ENCODE measurements at places on chromosomes 16 and 17.

DNA sequence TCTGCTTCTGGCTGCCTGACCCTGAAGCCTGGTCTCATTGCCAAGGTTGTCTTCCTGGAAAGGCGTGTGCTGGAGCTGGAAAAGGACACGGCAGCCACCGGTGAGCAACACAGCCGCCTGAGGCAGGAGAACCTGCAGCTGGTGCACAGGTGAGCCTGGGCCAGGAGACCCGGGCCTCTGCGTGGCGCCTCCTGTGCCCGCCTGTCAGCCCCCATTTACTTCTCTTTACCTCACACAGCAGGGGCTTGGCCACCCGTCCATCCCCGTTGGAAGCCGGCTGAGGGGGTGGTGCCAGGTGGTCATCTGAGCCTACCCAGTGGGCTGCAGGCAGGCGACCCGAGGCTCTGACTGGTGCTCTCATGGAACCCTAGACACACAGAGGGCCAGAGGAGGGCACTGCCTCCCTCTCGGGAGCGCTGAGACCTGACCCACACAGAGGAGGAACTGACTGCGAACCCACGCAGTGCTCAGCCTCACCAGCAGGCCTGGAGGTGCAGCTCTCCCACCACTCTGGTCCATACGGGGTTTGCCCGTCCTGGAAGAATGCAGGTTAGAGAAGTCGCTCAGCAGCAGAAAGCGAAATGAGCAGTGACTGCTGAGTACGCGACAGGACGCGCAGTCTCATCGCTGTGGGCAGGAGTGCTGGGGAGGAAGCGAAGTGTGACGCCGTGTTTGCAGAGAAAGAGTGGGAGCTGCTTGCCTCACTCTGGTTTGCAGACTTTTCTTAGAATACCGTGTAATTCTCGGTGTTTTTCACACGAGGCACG is 21.9 kb upstream of the CAPN15 start:
- DNase-seq = no peak

DNA sequence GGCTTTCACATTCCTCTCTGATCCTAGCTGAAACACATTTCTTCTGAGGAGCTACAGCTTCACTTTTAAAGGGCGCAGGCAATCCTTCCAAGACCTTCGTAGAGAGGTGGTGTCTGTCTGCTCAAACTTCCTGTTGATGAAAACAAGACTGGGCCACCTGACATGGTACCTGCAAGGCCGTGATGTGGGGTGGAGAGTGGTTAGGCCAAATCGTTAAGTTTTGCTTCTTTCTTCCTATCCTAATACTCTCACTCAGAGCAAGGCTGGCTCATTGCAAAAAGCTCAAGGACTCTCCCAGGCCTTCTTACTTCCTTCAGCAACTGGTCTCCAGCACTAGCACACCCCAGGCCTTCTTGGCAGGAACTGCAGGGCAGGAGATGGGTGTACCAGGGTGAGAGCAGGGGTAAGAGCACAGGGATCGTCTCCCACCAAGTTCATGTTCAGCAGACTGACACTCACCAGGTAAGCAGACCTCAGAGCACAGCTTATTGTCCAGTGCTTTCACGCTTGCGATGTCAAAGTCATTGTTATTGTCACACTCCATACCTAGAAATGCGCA is 10.9 kb upstream of the FOXJ1 start:
- DNase-seq = no peak

DNA sequence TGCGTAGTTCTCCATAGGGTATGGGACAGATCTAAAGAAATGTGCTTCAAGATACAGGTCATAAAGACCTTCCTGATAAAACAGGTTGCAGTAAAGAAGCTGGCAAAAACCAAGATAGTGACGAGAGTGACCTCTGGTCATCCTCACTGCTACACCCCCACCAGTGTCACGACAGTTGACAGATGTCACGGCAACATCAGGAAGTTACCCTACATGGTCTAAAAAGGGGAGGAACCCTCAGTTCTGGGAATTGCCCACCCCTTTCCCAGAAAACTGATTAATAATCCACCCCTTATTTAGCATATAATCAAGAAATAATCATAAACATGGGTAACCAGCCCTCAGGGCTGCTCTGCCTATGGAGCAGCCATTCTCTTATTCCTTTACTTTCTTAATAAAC is 46.3 kb downstream of the CLEC19A start:
- DNase-seq = no peak

GRCh38 chr16:51845586-51846305 is 694.7 kb upstream of the SALL1 start:
- DNase-seq = no peak

- no peak for DNase-seq
Observed at GRCh38 chr17:37147301-37147812, 198.6 kb downstream of the AATF start.

DNA sequence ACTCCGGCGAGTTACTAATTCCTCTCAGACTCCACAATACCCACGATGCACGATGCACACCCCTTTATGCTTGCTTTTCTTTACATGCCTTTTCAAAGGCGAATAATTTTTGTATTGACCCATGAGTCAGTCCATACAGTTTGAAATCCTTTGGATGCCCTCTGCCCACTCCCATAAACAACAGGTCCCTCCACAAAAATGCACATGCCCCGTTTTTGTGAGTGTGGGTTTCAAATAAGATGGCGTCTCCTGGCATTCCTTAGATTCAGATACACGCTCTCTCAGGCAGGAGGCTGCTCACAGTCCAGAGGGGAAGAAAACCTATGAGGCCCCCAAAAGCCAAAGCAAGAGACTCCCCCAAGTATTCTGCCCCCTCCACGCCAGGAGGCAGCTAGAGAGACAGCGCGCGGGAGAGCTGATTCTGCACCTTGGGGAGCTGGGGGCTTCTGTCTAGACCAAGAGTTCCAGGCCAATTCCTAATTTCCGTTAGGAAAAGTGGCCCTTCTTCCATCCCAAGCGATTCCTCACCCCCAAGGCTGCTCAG is 19.6 kb upstream of the HOXB9 start:
- no peak for DNase-seq

GRCh38 chr16:3580686-3581085 is 3.5 kb upstream of the NLRC3 start:
- DNase-seq = no peak

DNA sequence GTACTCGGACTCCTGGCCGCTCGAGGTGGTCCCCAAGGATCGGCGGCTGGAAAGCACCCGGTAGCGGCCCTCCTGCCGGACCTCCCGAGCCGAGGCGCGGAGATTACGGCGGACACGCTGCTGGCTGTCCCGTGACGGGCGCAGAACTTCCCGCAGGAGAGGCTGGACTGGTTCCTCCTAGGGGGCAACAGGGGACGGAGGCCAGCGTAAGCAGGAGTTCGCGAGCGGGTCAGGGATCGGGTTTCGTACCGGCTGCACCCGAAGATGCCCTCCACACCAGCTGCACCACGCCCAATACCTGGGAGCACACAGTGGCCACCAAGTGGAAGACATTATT is 341 bp downstream of the SLC7A6OS start:
- DNase-seq = no peak

DNA sequence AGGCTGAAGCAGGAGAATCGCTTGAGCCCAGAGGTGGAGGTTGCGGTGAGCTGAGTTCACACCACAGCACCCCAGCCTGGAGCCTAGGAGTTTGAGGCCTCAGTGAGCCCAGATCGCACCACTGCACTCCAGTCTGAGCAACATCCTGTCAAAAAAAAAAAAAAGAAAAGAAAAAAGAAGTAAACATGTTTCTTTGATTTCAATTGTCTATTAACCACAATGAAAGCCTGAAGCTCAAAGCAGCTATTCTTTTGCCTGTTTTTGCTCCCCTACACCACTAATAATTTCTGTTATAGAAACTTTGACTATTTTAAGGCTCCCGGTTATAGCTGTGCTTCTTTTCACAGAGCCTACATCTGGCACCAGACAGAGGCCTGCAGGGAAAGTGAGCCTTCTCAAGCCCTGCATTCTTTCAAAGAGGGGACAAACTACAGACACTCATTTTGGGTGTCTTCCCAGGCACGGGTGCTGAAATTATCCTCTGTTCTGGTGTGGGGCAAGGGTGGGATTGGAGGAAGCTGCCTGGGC is 14.2 kb upstream of the SLC52A1 start:
- no peak for DNase-seq

DNA sequence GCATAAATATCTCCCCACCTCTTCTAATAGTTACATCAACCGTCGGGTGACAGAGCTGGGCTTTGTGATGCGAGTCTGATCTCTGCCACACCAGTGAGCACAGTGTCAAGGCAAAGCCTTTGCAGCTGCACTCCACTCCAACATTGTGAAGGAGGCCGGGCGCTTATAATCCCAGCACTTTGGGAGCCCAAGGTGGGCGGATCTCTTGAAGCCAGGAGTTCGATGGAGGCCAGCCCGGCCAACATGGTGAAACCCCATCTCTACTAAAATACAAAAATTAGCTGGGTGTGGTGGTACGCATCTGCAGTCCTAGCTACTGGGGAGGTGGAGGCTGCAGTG is 18.9 kb downstream of the CYB5D2 start:
- DNase-seq = no peak

DNA sequence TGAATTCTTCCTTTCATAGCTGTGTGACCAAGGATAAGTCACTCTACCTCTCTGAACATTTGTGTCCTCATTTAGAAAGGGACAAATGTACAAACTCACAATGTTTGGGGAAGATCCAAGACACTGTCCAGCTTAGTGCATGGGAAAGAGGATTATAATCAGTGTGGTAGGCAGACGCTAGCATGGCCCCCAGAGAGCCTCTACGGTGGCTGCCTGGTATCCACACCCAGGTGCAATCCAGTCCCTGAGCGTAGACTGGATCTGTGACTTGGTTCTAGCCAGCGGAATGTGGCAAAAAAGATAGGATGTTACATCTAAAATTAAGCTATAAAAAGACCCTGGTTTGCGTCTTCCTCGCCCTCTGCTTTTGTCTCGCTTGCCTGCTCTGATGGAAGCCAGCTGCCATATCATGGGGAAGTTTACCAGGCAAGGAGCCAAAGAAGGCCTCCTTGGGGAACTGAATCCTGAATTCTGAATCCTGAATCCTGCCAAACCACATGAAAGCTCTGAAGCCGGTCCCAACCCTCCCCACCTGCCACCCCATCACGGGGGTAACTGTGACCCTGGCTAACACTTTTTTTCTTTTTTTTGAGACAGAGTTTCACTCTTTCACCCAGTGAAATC is 51.7 kb downstream of the PLXDC1 start:
- no peak for DNase-seq

DNA sequence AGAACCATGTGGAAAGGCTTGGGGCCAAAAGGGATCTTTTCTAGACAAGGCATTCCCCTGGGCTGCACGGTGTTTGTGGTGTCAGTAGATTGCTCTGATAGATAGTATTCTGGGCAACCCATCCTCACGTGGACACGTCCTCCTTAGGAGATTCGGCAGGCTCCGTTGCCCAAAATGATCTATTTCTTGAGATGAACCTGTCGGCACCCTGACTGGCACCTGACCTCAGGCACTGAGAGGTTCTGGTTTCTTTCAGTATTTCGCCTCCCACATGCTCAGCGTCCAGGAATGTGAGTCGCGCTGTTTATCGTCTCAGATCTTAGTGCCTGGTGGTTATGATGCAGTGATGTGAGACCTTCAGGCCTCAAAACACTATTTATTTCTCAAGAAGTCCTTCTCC is 89.7 kb downstream of the MARCHF10 start:
- DNase-seq = no peak

- no peak for DNase-seq
Observed at GRCh38 chr16:27314161-27314723, 468 bp downstream of the IL4R start.

GRCh38 chr17:81518785-81519283 is 6.2 kb upstream of the ACTG1 start:
- DNase-seq = no peak

DNA sequence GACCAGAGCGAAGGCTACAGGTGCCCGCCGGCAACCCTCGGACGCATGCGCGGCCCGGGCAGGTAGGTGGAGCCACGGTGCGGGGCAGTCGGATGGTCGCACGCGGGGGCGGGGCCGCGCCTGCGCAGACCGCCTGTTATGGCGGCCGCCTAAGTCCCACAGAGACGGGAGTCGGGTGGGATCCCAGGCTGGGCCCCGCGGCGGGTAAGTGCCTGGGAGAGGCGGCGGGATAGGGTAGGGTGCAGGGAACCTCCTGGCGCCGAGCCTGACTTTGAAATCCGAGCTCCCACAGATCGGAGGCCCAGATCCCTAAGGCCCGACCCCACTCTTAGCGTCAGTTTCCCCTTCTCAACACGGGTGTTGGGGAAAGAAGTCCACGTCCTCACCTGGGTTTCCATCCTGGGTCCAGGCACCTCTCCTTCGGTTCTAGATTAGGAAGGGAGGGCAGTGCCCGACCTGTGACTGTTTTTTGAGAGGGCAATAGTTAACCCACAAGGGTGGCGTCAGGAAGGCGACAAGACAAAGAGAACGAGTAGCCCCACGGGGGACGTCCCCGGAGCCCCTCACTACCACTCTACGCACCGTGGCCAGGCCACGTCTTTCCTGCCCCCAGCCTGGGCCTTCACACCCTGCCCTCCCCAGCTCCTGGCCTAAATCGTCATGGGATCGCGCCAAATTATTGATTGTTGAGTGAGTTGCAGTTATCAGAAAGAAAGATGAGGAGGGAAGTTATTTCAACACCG is at the start of gene METTL22:
Gene METTL22 (plus strand): TSS at position 127 of the 743 bp plus-strand sequence. CDS start 3,968 bp downstream, outside the sequence.
- DNase-seq = peak; percentile 92

DNA sequence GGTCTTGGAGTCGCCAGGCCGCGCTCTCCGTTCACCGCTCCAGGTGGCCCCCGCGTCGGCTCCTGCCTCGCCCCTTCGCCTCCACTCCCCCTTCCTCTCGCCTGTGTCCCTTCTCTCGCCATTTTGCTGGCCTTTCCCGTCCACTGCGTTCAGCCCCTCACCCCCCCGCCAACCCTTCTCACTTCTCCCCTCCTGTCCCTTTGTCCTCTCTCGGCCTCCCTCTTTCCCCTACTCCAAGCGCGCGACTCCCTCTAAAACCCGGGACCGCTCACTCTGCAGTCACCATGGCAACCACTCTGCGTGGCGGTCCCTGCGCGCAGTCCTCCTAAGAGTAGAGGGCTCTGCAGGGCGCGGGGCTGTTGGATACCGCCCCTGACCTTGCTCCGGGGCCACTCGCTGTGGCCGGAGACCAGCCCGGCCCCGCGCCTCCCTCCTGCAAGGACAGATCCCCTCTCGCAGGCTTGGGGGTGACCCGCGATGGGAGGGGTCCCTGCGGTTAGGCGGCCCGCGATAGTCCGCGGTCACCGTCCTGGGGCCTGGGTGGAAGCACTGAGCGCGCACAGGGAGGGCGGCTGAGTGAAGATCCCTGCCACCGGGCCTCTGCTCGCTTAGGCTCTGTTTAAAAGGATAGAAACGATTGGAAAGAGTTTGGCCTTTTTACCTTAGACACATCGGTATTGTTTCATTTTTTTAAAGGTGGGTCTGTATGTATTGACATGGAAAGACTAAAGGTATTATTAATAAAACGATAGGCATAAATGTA is 454 bp downstream of the CCDC40 start:
- peak; percentile 11 for DNase-seq
